Fibroblast of lung (primary cell): ENCODE measurements at places on chromosomes 4 and X. TPM values are rescaled to one million over a fixed set of nuclear protein-coding genes. Genes with fewer than 3 reads are reported as not detected.

DNA sequence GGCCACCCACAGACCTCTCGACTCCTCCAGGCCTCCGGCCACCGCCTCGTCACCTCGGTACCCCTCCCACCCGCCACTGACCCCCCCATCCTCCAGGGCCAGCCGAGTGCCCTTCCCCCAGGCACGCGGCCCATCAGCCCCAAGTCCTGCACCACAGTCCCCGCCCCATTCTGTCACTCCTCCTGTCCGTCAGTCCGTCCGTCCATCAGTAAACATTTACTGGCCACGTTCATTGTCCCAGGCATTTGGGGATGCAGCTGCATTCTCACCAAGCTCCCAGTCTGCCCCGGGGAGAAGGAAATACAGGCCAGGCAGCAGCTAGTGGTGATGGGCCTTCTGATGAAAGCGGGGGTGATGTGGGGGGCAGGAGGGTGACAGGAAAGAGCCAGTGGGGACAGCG, 35.3 kb upstream of the FGFR3 start:
- H3K4me1 ChIP-seq, result no peaks in the 10 kb centered on the region
- no peaks in the 10 kb centered on the region for H3K27me3 ChIP-seq
- DNase-seq, result no peak
- no peak overlapping the region for H3K27ac ChIP-seq
- no peak overlapping the region for H3K4me3 ChIP-seq

GRCh38 chr4:186481998-186482790, 73.2 kb downstream of the MTNR1A start:
- H3K27me3 ChIP-seq, result no peaks in the 10 kb centered on the region
- no peak overlapping the region for H3K27ac ChIP-seq

GRCh38 chr4:3266076-3266475, 17.1 kb downstream of the MSANTD1 start:
- H3K4me3 ChIP-seq, result no peak overlapping the region
- no peaks in the 10 kb centered on the region for H3K27me3 ChIP-seq
- DNase-seq, result no peak
- no peaks in the 10 kb centered on the region for H3K4me1 ChIP-seq

HADH gene
- 29.7 and 37.5 TPM in 2 replicates for polyA plus RNA-seq

DNA sequence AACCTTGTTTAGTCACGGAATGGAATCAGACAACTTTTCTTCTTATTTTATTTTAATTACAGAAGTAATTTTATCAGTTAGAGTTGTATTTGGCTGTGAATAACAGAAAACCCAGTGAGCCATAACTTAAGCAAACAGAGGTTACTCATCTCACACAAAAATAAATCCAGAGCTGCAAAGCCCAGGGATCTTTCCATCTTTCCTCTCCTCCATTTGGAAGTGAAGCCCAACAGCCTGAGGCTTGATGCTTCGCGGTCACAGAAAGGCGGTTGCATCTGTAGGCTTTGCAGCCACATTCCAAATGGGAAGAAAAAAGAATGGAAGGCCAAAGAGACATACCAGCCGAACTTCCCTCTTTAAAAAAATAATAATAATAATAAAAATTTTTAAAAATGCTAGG, 22.6 kb downstream of the CHRNA9 start:
- no peaks in the 10 kb centered on the region for H3K27me3 ChIP-seq
- H3K27ac ChIP-seq, result no peak overlapping the region
- H3K4me3 ChIP-seq, result no peak overlapping the region
- H3K4me1 ChIP-seq, result no peaks in the 10 kb centered on the region
- H3K36me3 ChIP-seq, result no peaks in the 10 kb centered on the region
- DNase-seq, result peak; percentile 2

GRCh38 chrX:3697701-3698279, 15.7 kb downstream of the PRKX start:
- H3K27me3 ChIP-seq, result no peaks in the 10 kb centered on the region
- no peak overlapping the region for H3K27ac ChIP-seq
- DNase-seq, result peak; percentile 78
- H3K36me3 ChIP-seq, result no peaks in the 10 kb centered on the region

DNA sequence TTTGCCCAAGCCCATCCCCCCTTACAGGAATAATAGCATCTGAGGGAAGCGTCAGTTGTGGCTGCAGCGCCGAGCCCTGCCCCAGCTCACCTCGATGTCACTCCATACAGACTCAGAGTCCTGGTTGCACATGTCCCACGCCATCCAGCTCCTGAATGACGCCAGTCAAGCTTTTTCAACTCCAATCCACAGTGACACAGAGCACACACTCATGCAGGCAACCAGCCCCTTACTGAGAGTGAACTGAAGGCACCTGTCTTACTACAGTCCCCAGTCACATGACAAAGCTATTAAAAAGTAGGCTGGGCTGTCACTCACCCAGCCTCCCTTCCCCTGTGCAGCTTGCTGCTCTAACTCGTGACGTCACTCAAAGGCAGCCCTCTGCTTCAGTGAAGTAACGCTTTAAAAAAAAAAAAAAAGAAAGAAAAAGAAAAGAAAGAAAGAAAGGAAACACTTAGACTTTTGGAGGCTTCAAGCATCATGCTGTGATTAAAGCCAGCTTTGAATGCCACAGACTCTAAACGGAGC, at the start of gene PPARGC1A:
Gene PPARGC1A, minus strand, starts transcription at position 234 of the 528 bp plus-strand sequence. Its CDS starts 90 bp downstream, at position 144.
- H3K27me3 ChIP-seq, result no peaks in the 10 kb centered on the region
- peaks cover 3% of the 10 kb centered on the region for H3K4me1 ChIP-seq
- H3K4me3 ChIP-seq, result peak within 1 kb of the TSS; percentile 59
- H3K36me3 ChIP-seq, result no peaks in the 10 kb centered on the region

- H3K27ac ChIP-seq, result peak overlapping the region; percentile 92
- H3K27me3 ChIP-seq, result no peaks in the 10 kb centered on the region
- peak; percentile 69 for DNase-seq
- no peaks in the 10 kb centered on the region for H3K36me3 ChIP-seq
- H3K4me3 ChIP-seq, result peak overlapping the region; percentile 22
- peaks cover 11% of the 10 kb centered on the region for H3K4me1 ChIP-seq
Observed at GRCh38 chrX:118520216-118521206, 24.9 kb downstream of the DOCK11 start.

- no peaks in the 10 kb centered on the region for H3K4me1 ChIP-seq
- H3K36me3 ChIP-seq, result no peaks in the 10 kb centered on the region
- peak; percentile 26 for DNase-seq
Observed at GRCh38 chr4:15963001-15963451, at the start of gene FGFBP2. Gene FGFBP2 (minus strand): TSS chr4:15963175. CDS start chr4:15963129, 46 bp downstream.

DNA sequence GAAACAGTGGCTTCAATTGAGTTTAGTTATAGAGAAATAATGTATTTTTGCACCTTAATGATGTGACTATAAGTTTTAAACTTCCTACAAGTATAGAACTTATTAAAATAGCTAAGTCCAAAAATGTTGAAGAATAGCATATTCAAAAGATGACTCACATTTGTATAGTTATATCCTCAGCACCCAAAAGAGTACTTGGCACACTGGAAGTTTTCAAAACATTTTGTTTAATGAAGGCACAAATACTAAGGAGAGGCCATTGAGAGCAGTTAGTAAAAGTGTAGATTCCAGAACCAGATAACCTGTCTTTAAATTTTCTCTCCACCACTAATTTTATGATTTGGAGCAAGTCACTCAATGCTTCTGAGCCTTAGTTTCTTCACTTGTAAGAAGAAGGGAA, 226.9 kb upstream of the MID1 start:
- no peak overlapping the region for H3K27ac ChIP-seq
- H3K36me3 ChIP-seq, result no peaks in the 10 kb centered on the region
- no peaks in the 10 kb centered on the region for H3K27me3 ChIP-seq
- DNase-seq, result peak; percentile 24
